ENCODE measurements at places on chromosomes 12 and 14.
A peak's percentile ranks its signal among the peaks of the same experiment; 100 is the strongest.

GRCh38 chr12:14886271-14886670, 617 bp upstream of the MGP start:
- DNase-seq, result no peak

GRCh38 chr14:63212209-63212608, 8.0 kb downstream of the RHOJ start:
- DNase-seq, result no peak

GRCh38 chr14:29861996-29862395, 65.7 kb downstream of the PRKD1 start:
- DNase-seq, result no peak

- no peak for DNase-seq
These were observed 65.3 kb downstream of the SUSD6 start for GRCh38 chr14:69676723-69677122.

DNA sequence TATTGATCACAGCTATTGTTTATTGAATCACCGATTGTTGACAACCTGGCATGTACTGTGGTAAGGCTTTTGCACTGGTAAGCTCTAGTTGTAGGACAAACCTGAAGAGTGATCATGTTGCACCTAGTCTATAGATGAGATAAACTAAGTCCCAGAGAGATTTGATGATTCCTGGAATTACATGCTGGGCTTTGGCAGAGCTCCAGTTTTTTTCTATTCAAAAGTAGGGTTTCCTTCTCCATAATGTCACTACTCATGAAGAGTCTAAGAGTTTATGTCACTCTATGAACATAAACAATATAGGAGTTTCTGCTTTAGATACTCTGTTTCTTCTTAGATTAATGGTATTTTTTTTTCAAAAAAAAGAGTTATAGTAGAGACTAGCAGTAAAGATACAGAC, 72.0 kb downstream of the BMP4 start:
- no peak for DNase-seq

DNA sequence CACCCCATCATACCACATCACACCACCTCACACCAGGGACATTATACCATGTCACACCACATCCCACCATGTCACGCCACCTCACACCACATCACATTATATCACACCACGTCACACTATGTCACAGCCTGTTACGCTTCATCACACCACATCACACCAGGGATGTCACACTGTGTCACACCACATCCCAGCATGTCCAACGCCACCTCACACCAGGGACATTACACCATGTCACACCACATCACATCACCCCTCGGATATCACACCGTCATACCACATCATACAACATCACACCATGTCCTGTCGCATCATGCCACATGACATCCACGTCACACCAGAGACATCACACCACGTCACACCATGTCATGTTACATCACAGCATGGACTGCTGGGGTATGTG, 235.5 kb downstream of the TMEM121 start:
- DNase-seq, result no peak

DNA sequence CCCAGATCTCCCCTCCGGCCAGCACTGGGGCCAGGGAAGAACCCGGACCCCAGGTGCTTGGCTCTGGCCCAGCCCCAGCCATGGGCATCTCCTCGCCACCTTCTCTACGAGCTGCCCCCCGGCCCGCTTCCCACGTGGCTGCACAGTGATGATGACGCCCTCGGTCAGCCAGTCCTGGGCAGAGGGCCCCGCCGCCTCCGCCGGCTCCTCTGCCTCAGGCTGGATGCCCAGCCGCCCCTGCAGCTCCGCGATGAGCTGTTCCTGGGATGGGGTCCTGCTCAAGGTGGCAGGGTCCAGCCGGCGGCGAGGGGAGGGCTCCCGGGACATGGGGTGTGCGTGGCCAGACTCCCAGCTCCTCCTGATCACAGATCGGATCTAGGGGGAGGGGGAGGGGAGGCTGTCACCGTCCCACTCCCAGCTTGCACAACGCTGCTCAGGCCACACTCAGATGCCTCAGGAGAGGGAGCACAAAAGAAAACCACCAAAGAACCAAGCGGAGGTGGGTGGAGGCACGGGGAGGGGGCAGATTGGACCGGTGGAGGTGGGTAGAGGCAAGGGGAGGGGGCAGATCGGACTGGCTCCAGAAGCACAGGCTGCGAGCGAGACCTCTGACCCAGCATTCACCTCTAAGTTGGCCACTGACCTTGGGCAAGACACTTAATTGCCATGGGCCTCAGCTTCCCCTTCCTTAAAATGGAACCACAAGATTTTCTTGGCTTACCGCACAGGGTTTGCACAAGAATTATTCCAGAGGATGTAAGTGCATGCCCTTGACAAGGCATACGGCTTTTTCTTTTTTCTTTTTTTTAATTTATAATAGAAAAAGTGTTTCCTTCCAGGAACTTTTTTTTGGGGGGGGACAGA, 16.1 kb upstream of the RPLP0 start:
- no peak for DNase-seq

DNA sequence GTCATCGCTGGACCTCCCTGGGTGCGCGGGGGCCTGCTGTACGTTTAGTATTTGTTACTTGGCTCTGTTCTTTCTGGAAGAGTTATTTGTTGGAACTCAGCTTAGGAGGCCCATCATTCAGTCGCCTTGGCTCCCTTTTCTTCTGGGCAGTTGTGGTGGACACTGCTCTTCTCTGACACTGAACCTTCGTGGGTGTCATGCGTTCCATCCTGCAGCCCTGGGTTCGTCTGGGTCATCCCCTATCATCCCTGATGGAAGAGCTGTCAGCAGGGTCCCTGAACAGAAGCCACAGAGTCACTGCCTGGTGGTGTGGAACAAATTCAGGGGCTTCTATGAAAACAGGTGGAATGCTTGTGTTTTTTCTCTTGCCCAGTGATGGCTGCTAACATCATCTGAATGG, 52.9 kb upstream of the SCN8A start:
- no peak for DNase-seq

GRCh38 chr14:99267381-99267780, 4.6 kb downstream of the BCL11B start:
- no peak for DNase-seq

- DNase-seq, result peak; percentile 71
These were observed 532 bp downstream of the FKBP11 start for GRCh38 chr12:48924617-48925303.

- DNase-seq, result no peak
These were observed 185.8 kb downstream of the SLC15A4 start for GRCh38 chr12:128637642-128638606.

DNA sequence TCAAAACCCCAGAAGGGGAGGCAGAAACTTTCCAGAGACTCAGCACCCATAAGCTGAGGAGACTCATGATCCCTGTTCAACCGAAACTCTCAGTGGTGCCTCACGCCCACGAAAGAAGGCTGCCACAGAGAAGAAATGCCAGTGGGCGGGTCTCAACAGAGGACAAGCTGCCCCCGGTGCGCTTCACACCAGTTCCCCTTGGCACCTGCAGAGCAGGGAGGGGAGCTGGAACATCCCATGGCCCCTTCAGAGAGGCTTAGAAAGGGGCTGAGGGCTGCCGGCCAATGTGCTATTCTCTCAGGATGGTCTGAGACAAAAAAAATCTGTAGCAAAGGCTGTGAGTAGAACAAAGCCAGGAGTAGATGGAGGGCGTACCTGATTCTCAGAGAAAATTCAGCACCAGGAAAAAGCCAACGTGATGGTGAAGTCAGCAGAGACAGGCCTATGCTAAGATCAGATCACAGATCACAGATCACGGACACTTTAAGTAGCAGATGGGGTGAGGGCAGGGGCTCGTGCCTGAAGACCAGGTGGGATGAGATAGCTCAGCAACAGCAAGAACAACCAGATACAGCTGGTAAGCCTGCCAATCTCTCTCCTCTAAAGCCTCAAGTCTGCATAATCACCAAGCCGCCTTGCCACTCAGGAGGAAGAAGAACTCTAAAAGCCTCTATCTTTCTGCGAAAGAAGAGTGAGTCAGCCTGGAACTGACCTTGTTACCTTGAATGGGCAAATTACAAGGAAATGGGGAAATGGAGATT, 206.4 kb upstream of the GRIP1 start:
- DNase-seq, result no peak

DNA sequence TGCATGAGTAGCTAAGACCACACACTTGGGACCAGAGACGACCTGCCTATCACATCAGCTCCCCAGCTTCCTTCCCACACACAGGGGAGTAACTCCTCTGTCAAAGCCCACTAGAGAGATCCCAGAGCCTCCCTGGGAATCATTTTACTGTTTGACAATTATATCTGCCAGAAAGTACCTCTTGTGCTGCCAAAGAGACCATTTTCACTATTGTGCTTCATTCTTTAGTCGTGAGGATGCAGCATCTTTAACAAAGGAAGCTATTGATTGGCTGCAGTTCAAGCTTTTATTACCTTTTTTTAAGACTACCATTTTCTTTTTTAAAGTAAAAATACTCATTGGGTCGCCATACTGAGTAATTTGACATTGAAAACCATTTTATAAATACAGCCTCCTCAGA, 194.5 kb upstream of the RGS6 start:
- DNase-seq, result no peak

- no peak for DNase-seq
These were observed 136.8 kb downstream of the TTC8 start for GRCh38 chr14:88961214-88961613.

GRCh38 chr14:77026930-77027537, 1.5 kb downstream of the IRF2BPL start:
- DNase-seq, result peak; percentile 38

DNA sequence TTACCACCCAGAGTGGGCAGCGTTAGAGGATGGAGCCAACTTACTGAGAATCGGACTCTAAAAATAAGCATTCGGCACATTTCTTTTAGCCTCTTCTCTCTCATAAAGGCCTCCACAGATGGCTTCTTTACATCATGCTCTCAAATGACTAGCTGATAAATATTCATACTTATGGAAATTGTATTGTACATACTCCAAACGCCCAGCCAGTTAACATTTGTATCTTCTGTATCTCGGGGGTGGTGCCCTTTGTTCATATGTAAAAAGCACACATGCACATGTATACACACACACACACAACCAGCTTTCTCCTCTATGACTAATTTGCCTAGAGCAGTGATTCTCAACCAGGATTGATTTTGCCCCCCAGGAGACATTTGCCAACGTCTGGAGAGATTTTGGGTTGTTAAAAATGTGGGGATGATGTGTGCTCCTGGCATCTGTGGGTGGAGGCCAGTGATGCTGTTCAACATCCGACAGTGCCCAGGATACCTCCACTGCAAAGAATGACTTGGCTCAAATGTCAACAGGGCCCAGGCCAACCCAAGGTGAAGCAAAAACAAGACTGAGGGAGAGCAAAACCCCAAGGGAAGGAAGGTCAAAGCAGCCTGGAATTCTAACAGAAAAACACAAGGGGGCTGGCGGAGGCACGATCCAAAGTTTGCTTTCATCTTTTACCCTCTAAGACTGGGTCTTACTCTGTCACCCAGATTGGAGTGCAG, 15.2 kb upstream of the CDK2AP1 start:
- no peak for DNase-seq

DNA sequence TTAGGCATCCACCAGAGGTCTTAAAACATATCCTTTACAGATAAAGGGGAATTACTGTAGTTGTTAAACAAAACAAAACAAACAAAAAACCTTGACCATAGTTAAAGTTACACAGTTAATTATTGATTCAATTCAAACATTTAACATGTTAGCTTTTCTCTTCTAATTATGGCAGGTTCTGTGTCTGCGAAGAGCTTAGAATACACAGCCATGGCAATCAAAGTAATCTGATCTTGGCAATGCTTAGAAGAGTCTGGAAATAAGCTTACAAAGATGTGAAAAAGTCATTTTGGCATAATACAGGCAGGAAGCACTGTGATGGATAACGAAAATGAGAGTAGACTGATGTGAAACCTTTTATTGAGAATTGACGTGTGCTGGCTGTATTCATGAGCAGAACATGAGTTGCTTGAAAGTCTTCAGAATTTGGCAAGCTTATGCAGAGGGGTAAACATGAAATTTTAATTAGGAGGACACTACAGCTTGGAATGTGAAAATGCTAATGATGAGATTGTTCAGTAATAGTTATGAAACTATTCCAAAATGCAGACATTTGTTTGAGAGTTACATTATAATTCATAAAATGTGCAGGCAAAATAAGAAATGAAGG, 629.6 kb downstream of the FSCB start:
- DNase-seq, result no peak

DNA sequence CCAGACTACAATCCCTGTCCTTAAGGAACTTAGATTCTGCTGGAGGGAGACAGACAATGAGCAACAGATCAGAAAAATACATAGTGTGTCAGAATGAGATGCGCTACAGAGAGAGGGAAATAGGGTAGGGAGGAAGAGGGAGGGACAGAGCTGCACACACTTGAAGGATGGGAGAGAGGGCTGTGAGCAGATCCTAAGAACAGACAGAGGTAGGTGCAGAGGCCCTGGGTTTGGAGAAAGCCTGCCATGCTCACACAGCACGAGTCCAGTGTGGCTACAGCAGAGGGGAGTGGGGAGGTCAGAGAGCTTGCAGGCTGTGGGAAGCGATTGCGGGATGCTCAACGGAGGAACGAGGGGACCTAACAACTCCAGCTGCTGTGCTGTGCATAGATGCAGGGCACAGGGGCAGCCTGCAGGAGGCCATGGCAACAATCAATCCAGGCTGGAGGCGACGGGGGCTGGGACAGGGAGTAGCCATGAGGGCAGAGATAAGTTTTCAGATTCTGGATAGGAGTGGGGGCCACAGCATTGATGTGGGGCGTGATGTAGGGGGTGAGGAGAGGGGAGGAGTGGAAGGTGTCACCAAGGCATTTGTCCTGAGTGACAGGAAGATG, 20.7 kb downstream of the FAIM2 start:
- no peak for DNase-seq

DNA sequence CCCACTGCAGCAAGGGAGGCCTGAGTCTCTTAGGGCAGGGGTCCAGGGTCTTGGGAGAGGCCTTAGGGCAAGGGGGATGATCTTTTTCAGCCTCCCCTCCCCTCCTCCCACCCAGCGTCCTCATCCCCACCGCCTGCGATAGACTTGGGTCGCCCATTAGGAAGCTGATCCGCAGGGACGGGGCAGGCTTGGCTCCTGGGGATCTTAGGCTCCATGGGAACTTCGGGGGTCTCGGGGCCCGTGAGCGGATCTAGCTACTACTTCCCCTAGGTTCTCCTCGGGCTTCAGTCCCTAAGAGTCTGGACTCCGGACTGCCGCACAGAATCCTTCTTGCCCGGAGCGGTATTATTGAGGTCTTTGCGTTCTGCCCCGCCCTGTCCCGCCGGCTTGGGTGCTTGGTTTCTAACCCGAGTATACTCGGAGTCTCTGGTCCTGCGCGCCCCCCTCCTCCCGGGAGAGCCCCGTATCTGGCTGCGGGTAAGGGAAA, 2.2 kb upstream of the PTHLH start:
- DNase-seq, result no peak

DNA sequence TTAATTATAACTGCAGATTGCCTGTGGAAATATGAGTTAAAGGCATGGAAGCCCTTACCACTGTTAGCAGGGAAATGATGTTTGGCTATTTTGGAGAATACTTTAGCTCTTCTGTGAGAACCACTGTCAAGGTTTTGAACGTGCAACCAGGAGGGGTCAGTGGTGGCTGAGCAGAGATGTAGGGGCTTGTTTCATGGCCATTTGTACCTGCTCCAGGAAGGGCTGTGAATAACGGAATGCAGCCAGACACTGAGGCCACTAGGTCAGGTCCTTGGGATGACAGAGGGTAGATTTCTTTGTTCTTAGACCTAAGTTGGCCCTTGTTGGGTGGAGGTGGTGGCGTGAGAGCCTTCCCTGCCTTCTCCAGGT, 8.3 kb downstream of the TRAF3 start:
- no peak for DNase-seq

- DNase-seq, result no peak
These were observed 100.6 kb downstream of the ETV6 start for GRCh38 chr12:11749943-11750690.
